Activated CD4-positive, alpha-beta T cell treated with anti-CD3 and anti-CD28 coated beads, Interleukin-2, amount 10 ng/mL, durations not matched to agents 24 days and 14 days (primary cell): ENCODE measurements at places on chromosomes 2 and 18. TPM values are rescaled to one million over a fixed set of nuclear protein-coding genes. Genes with fewer than 3 reads are reported as not detected.
A peak's percentile ranks its signal among the peaks of the same experiment; 100 is the strongest.

DNA sequence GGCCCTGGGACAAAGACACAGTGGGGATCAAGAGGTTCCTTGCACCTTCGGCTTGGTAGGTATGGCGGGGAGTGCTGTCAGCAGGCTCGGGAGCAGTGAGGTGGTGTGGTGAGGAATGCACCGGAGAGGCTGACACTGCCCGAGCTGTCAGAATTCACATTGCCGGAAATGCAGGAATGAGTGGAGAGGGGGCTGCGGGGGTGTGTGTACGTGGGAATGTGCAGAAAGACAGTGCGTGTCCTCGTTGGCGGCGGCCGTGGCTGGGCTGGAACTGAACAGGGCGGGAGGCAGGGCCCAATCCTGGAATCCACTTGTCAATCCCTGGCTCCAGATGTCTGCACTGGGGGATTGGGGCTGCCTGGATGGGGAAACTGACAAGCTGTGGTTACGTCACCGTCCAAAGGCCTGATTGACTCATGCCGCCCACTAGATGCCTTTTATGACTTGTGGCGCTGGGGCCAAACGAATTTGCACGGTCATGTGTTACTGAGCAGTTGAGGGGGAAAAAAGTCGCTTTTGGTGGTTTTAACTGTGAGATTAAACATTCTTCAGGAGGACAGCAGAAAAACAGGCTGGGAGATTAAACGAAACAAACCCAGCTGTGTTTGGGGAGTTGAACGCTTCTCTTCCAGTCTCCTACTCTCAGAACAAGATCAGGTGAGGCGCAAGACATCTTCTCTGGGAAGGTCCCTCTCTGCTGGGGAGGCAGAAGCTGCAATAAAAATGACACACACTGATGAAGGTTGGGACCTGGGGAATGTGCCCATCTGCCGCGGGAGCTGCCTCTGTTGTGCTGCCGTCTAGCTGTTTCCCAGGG lies 189.4 kb upstream of the GLI2 start:
- H3K4me1 ChIP-seq: no peaks in the 10 kb centered on the region
- H3K4me3 ChIP-seq: no peak overlapping the region
- no peak for DNase-seq
- H3K27me3 ChIP-seq: peaks cover 5% of the 10 kb centered on the region
- no peak overlapping the region for H3K27ac ChIP-seq

DNA sequence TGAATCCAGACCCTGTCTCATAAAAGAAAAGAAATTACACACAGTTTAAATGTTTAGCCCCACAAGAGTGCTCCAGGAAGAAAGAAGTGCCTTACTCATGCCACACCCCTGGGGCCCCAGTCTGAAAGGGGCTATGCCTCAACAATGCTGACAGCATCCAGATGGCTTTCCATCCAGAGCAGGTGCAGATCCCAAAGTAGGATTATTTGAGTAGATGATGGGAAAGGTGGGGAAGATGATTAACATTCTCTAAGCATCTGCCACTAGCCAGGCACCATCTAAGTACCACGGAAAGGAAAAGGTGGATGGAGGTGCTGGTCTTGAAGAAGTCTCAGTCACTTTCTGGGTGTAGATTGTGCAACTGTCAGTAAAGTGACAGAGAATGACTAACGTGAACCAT lies 16.3 kb downstream of the DPYSL5 start:
- H3K27me3 ChIP-seq: peaks cover 23% of the 10 kb centered on the region
- no peak for DNase-seq
- H3K27ac ChIP-seq: no peak overlapping the region
- H3K36me3 ChIP-seq: no peaks in the 10 kb centered on the region
- H3K4me1 ChIP-seq: no peaks in the 10 kb centered on the region
- H3K4me3 ChIP-seq: no peak overlapping the region

DNA sequence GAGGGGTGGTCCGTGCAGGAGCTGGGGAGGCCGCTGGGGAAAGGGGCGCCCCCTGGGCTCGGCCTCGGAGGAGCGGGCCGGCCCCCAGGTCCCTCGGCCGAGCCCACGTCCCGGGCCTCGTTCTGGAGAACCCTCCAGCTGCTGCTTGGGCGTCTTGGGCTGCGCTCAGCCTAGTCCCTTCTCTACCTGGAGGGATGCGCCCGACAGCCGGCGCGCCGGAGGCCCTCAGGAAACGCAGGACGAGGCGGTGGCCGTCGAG lies 293 bp upstream of the D2HGDH start:
- H3K27me3 ChIP-seq: no peaks in the 10 kb centered on the region
- peak overlapping the region; percentile 49 for H3K4me3 ChIP-seq
- H3K4me1 ChIP-seq: peaks cover 38% of the 10 kb centered on the region

DNA sequence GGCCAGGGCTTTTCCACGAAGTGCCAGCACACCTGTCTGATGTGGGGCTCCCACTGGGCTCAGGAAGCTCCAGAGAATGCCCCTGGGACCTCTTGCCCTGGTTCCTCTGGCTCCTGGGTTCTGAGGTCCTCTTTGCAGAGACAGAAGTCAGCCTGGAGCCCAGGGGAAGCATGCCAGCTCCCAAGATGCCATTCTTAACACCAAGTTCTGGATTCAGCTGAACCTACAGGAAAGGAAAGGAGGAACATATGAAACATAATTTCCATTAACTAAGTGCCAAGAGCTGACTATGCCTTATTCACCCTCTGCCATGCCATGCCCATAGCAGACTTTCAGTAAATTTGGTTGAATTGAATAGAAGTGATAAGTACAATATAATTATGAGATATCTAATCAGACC lies 21.9 kb downstream of the FAM124B start:
- no peaks in the 10 kb centered on the region for H3K36me3 ChIP-seq
- no peak overlapping the region for H3K27ac ChIP-seq
- peaks cover 3% of the 10 kb centered on the region for H3K4me1 ChIP-seq
- H3K27me3 ChIP-seq: no peaks in the 10 kb centered on the region

DNA sequence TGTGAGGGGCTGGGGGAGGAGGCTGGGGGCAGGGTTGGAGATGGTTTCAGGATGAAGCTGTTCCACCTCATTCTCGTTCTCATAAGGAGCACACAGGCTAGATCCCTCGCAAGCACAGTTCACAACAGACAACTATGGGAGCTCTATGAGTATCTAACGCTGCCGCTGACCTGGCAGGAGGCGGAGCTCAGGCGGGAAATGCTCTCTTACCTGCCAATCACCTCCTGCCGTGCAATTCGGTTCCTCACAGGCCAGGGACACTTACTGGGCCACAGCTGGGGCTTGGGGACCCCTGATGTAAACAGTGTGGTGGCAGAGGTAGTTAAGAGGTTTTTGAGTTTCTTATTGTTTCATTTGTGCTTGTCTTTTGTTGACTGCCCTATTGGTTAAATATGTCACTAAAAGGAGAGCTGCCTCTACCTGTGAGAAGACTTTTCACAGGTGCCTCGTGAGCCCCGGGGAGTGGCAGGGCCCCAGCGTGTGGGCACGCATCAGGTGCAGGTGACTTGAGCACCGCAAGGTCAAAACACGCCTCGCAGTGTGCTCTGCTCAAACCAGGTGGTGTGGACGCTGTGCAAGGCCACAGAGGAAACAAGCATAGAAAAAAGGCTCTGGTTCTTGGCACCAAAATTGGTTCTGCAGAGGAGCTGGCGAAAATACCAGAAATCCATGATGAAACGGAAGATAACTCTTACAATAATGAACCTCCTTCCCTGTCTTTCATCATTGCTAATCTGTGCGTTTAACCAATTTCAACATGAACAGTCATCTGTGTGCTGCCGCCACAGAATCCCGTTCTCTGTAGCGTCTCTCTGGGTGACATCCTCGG lies 10.2 kb downstream of the MLPH start:
- no peaks in the 10 kb centered on the region for H3K36me3 ChIP-seq
- H3K4me3 ChIP-seq: no peak overlapping the region
- H3K27me3 ChIP-seq: peaks cover 17% of the 10 kb centered on the region
- peaks cover 9% of the 10 kb centered on the region for H3K4me1 ChIP-seq
- DNase-seq: no peak

The PKDCC gene
- not detected in 2 replicates for total RNA-seq

The ICA1L gene
- 6.6 and 7.8 TPM in 2 replicates for total RNA-seq
